ENCODE measurements at places on chromosomes 7 and 10.

GRCh38 chr10:93083743-93084539, 10.2 kb downstream of the CYP26A1 start:
- no peak for DNase-seq

GRCh38 chr10:12712293-12712983, 289.1 kb downstream of the CCDC3 start:
- DNase-seq: no peak

- DNase-seq: no peak
Observed at GRCh38 chr10:113033991-113034390, 83.9 kb downstream of the TCF7L2 start.

DNA sequence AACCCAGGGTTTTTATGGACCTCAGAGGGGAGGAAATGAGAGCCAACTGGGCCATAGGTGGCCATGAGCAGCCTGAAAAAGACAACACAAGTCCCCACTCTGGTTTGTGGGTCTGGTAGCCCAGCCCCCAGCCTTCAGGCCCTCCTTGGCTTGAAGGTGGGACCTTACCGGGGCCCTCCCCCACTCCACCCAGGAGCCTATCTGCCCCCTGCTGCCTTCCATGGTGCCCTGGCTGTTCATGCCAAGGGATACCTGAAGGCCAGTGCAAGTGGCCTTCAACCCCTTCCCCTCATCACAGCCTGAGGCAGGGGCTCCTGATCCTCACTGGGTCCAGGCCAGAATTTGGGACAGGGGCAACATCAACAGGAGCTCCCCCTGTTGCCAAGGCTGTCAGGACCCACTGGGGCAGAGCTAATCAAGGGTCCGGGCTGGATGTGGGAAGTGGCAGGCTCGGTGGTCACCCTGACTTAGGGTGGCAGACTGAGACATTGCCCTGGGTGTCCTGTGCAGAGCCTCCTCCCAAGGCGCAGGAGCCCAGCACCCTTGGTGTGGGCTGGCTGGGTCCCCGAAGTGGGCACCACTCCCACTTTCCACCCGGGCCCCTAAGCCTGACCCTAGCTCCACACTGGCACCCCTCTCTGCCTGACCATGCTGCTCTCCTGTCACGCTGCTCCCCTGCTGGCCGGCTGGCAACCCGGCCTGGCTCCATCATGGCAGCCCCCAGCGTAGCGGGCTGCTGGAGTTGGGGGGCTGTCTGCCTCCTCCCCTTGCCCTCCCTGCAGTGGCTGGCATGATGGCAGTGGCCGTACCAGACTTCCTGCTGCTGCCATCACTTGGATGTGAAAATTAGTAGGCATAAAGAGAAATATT, 6.4 kb downstream of the WDFY4 start:
- DNase-seq: no peak

DNA sequence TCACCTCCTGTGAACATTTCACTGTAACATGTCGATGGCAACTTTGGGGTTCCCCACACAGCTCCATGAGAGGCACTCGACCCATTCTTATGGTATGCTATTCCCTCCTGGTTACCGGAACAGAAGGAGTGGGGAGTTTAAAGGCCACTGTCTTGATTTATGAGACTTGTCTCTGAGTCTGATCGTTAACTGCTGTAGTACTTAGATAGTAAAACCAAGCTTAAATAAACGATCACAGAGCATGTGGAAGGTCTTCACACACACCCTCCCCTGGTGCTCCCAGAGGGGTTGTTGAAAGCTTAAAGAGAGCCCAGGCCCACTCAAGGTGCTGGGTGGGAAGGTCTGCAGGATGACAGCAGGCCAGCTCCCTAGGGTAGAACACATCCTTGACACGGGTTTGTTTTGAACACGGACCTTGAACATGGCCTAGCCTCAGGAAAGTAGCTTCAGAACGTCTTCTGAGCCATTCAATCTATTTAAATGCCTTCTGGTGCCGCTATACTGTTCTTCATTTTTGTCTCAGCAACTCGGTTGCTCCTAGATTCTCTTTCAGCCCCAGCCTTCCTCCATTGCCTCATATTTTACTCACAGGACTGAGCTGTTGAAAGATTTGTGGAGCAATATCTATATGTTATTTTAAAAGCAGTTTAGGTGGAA, 335.3 kb downstream of the FGFR2 start:
- DNase-seq: no peak

- peak; percentile 38 for DNase-seq
Observed at GRCh38 chr10:22712956-22713852, 1.2 kb downstream of the PIP4K2A start.

- DNase-seq: no peak
Observed at GRCh38 chr10:46035923-46036849, 5.8 kb upstream of the NCOA4 start.

DNA sequence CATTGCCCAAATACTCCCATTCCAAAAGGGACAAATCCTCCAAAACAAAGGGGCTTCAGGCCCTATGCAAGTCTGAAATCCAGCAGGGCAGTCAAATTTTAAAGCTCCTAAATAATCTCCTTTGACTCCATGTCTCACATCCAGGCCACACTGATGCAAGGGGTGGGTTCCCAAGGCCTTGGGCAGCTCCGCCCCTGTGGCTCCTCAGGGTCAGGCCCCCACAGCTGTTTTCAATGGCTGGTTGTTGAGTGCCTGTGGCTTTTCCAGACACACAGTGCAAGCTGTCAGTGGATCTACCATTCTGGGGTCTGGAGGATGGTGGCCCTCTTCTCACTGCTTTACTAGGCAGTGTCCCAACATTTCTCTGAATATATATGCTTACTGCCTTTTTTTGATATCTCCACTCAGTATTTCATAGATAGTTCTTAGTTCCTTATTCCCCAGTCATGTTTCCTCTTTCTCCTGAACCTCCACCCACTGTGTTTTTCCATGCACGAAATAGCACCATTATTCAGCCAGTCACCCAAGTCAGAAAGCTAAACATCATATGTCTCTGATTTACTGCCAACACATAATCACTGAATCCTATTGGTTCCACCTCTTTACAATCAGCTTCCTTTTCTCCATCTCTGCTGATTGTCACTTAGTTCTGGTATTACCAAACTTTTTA, 172.6 kb upstream of the CACNA2D1 start:
- DNase-seq: no peak

DNA sequence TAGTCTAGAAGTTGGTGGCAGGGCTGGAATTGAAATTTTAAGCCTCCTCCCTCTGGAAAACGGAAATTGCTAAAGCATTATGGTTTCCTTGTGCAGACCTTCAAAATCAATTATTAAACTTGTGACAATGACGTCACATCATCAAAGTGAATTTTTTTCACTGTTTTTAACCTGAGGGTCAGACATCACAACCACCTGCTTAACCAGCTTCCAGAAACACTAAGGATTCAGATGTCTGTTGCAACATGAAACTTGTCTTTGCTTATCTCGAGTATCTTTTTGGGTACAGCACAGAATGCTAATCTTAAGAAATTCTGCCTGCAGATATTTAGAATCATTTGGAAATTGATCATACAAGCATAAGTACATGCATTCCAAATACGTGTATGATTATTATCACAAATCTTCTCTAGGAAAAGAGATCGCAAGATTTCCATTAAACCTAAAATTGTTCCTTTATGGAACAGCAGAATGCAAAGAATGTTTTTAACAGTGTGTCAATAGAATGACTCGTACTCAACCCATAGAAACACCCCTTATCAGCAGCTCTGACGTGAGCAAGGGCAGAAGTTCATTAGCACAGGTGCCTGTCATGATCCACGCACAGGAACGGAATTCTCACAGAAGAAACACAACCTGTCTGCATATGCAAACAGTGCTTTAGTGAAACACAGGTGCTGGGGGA, 4.1 kb upstream of the GTPBP4 start:
- DNase-seq: no peak

DNA sequence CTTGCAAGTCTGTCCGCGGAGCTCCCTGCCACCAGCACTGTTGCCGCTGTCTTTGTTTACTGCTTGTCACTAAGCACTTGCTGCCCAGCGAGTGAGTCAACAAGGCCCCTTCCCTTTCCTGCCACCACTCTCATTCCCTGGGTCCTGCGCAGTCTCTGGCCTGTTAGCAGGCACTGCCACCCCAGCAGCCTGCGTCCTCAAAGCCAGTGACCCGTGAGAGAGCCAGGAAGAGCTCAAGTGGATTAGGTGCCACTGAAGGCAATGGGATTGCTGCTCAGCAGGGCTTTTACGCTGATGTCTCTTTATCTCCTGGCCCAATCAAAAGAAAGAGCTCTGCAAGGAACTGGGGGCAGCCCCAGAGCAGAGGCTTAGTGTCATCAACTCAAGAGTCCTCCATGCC, at the start of gene FRMPD2:
FRMPD2 (minus strand) TSS at position 61 of the 400 bp plus-strand sequence. CDS start 129 bp downstream, outside the sequence.
- DNase-seq: no peak

- DNase-seq: peak; percentile 46
Observed at GRCh38 chr7:158327571-158328180, 259.9 kb downstream of the PTPRN2 start.

DNA sequence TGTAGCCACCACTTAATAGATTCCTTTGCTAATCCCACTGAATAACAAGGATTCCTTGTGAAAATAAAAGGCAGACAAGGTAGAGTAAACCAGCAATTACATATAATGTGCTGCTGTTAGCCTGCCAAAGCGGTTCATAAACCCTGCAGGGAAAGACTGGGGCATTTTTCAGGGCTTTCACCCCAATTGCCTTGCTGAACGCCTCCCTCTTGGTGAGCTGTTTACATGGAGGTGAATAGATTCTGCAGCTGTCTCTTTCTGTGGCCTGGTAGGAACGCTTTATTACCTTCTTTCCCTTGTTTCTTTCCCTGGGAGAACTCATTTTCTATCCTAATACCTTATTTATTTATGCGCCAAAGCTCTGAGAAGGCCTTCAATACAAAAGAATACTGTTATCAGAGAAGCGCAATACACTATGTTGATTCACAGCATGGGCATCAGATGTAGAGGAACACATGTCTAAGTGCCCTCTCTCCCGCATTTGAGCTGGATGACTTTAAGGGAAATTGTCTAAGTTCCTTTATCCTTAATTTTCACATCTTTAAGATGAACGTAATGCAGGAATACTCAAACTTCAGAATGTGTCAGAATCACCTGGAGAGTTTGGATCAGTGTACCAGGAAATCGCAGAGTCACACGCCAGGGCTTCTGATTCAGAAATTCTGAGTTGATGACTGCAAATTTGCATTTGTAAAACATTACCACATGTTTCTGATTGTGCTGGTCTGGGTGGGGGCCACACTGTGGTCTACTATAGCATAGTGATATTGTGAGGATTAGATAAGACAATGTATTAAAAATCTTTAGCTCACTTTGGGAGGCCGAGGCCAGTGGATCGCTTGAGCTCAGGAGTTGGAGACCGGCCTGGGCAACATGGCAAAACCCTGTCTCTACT, 1203.8 kb downstream of the SORCS3 start:
- DNase-seq: no peak

DNA sequence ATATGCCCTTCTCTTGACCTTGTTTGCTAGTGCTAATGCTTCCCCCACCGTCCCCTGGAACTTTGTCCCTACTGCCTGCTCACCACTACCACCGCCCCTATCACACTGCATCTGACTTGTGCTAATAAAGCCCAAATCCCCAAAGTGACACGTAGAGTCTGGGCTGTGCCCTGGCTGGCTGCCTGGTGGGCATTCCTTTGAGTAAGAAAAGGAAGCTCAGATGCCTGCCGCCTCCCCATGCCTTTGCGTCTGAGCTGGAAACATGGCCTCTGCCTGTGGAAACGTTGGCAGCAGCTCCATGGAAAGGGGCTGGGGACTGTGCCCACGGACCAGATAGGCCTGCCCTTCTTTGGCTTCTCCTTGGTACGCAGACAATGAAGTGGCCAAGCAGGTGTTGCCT, 138.3 kb downstream of the CYP26A1 start:
- DNase-seq: no peak

GRCh38 chr10:131473645-131474044, 162.1 kb upstream of the TCERG1L start:
- no peak for DNase-seq

GRCh38 chr7:112009081-112009480, 197.1 kb downstream of the DOCK4 start:
- no peak for DNase-seq

DNA sequence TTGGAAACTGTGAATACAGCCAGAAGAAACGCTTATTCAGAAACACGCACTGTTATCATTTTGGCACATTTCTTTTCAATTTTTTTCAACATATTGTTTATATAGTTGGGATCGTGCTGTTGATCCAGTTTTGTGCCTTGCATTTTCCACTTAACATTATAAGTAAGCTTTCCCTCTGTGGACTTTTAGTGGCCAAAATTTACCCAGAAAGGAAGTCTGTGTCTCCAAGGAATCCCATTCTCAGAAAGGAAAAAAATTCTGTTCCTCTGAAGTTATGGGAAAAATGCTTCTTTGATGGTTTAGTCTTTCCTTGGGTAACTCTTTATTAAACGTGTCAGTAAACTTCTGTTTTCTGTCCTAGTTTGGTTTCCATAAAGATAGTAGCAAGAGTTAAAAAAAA, 280.0 kb downstream of the REEP3 start:
- DNase-seq: no peak

DNA sequence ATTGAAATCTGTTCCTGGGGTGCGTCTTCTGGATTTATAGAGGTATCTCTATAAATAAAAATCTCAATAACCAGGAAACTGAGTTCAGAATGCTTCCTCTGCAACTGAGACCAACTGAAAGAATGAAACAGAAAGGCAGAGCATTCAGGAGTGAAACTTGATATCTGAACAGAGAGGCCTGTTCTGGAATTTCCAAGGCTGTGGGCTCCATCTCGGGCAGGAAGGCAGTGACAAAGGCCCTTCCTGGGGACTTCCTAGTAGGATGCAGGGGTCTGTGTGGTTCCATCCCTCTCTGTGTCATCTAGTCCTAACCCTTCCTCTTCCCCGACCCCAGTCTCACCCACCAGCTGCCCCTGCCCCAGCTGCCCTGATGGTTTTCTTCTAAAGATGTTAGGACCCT, 52.0 kb downstream of the JCAD start:
- no peak for DNase-seq

- peak; percentile 47 for DNase-seq
Observed at GRCh38 chr10:118543714-118544400, 51.6 kb downstream of the PRLHR start.

GRCh38 chr10:20949967-20950366, 52.9 kb upstream of the NEBL start:
- no peak for DNase-seq

- no peak for DNase-seq
Observed at GRCh38 chr7:133703547-133703946, 423.6 kb upstream of the LRGUK start.

GRCh38 chr10:11170993-11171851, 153.6 kb downstream of the CELF2 start:
- DNase-seq: no peak

DNA sequence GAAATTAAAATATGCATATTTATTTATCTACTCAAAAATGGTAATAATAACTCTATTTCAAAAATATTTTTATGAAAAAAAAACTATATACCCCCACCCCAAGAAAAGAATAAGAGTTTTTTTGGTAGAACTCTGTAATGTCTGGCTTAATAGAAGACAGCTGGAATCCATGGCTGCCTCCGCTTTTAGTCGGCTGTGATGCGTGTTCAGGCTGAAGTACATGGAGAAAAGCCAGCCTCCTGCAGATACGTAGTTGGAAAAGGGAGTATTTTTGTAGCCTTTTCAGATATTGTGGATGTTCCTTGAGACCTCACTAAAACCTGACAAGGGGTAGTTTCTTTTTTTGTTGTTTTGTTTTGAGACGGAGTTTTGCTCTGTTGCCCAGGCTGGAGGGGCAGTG, 10.0 kb downstream of the FOXK1 start:
- no peak for DNase-seq

- no peak for DNase-seq
Observed at GRCh38 chr10:11533328-11533781, 78.1 kb downstream of the USP6NL start.

GRCh38 chr10:77004917-77005564, 632.6 kb downstream of the KCNMA1 start:
- DNase-seq: peak; percentile 21

GRCh38 chr10:54613162-54613561, 187.9 kb downstream of the PCDH15 start:
- no peak for DNase-seq

GRCh38 chr10:94049911-94050310, 56.2 kb downstream of the PLCE1 start:
- DNase-seq: no peak
